ENCODE measurements at places on chromosomes 4 and X.

DNA sequence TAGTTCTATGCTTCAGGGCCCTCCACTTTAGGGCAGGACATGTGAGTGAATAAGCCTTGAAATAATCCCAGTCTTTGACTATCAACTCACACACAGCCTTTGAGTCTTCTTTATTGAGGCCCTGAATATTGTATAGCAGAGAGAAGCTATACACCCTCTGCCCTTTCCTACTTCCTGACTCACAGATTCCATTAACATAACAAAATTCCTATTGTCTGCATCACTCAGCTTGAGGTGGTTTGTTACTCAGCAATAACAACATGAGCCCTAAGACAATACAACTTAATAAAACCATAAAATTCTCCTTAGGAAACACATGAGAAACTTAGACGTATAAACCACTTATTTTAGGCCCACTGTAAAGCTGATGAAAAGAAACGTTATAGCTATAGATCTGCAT lies 680.3 kb upstream of the DIAPH2 start:
- DNase-seq: no peak

DNA sequence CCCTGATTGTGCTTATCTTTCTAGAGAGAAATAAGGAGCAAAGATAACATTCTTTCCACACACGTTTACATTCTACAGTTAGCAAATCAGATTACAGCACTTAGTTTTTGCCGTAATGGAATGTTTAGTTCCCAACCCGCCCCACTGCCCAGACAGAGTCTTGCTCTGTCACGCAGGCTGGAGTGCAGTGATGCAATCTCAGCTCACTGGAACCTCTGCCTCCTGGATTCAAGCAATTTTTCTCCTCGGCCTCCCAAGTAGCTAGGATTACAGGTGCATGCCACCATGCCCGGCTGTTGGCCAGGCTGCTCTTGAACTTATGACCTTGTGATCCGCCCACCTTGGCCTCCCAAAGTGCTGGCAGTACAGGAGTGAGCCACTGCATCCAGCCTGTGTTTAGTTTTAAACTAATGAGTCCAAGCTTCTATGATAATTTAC lies 8.4 kb upstream of the PRPS1 start:
- no peak for DNase-seq

GRCh38 chr4:43864616-43865146 lies 583.9 kb downstream of the KCTD8 start:
- no peak for DNase-seq

- DNase-seq: no peak
Observed at GRCh38 chr4:154517591-154517990, 26.0 kb upstream of the DCHS2 start.

- DNase-seq: no peak
Observed at GRCh38 chrX:40012039-40012867, 85.5 kb downstream of the BCOR start.

- no peak for DNase-seq
Observed at GRCh38 chr4:87505862-87506261, 23.3 kb downstream of the SPARCL1 start.

DNA sequence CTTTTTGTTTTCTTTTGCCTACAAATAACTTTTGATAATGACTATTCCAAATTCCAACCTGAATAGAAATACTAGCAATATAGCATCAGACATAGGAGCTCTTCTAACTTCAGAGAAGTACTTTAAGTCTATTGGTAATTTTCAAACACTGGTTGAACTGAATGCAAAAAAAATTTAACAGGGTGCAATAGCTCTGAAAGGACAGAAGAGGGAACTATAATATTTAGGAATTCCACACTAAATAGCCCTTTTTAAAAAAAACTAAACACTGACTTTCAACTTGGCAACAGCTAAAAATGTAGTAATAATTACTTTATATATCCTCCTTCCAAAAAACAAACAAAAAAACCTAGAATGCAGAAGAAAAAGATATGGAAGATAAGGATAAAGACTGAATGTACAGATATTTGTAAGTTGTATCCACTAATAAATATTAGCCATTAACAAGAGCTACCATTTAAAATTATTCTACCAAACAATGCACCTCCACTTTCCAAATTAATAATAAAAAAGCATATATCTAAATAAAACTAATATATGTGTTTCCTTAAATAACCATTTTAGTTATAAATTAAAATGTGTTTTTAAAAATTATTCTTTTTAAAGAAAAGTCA lies 81.4 kb downstream of the FBXW7 start:
- no peak for DNase-seq

DNA sequence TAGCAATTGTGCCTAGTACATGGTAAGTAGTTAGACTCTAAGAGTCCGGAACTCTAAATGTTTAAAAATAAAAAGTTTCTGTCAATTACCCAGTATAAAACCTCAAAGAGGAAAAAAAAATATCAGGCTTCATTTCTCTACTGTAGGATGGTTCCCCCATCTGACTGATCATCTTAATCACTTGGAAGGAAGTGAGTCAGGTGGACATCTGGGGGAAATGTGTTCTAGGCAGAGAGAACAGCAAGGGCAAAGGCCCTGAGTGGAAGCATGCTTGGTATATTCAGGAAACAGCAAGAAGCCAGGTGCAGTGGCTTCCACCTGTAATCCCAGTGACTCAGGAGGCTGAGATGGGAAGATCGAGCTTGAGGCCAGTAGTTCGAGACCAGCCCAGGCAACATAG lies 2.9 kb upstream of the EIF1AX start:
- DNase-seq: no peak

DNA sequence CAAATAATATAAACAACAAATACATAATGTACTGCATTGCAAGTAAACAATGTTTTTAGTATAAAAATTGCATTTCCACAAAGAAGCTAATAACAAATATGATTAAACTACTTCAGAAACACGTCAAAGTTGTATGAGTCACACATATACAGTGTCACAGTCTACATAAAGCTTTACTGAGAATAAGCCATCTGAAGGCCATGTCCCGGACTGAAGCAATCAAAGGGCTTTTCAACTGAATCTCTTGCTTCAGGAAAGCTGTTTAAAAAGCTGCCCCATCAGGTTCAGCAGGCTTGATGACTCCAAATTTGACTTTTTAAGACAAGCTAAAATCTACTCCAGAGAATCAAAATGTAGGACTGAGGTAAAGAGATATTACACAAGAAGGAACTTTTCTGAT lies 1476.8 kb downstream of the ADGRL3 start:
- DNase-seq: no peak

DNA sequence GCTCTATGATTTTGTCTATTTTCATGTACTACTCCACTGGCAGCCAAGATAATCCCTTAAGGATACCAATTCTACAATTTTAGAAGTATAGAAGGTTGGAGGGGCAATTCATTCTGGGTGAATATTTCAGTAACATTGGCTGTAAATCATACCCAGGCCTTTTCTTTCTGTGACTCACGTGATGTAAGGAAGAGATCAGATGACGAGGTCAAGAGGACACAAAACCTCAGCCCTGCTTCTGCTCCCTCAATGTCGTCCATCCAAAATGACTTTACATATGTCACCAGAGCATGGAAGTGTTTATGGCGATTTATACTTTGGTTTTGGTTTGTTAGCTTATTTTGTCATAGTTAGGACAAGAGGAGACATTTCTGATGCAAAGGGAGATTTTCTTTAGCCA lies 70.7 kb upstream of the SLC4A4 start:
- no peak for DNase-seq

GRCh38 chr4:184949020-184949419 lies 69.3 kb upstream of the HELT start:
- DNase-seq: no peak

- no peak for DNase-seq
Observed at GRCh38 chr4:126395664-126396063, 1080.9 kb downstream of the FAT4 start.

DNA sequence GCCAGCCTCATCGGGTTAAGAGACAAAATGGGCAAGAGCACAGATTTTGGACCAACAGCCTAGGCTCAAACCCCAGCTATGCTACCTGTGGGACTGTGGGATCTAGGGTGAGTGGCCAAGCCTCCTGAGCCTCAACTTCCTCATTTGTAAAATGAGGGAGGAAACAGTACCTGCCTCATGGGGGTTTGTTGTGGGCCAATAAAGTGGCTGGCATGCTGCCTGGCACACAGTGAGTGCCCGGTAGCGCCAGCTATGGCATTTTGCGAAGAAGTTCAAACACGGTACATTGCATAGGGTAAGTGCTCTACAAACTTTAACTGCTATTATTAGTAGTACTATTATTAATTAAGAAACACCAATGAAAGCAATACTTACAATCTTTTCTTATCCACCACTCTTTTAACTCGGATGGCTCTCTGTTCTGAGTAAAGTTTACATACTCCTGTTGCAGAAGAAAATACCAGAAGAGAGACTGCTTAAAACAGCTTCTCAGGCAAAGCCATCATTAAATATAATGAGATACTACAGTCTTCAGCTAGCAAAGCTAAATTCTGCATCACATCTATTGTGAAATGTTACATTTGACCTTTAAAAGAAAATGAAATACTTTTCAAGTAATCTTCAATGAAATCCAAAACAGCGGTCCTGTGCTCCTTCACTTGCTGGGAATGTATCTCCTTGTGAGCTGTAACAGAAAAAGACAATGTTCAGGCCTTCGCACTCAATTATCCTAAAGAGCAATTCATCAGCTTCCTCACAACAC lies 70.1 kb downstream of the NSG1 start:
- DNase-seq: no peak

DNA sequence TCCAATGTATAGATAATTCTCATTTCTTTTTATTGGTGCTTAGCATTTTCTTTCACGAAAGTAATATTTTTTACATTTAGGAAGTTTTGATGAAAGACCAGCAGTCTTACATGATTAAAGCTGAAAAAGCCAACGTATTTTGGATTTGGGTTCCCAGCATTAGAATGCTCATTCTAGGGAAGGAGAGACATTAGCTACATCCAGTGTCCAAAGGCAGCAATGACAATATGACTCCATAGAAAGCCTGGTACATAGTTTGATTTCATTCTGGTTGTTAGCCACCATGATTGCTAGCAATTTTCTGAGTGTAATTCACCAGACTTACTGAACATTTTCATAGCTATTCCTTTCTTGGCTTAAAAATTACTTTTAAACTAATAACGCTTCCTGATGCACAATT lies 1397.5 kb downstream of the PCDH7 start:
- DNase-seq: no peak

DNA sequence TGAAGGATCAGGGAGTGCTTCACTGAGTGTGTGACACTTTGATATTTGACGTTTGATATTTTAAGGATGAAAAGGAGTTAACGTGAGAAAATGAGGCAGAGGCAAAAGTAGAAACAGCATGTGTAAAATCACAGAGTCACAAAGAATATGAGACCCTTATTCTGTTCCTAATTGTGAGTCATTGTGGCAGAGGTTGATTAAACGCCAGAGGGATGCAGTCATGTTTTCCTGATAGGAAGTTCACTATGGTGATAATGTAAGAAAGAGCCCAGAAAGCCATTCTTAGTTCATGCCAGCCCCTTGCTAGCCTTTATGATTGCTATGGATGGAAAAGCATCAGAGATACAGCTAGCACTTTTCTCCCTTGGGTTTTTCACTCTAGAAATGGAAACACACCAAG lies 33.5 kb upstream of the IGSF1 start:
- DNase-seq: no peak

- DNase-seq: no peak
Observed at GRCh38 chrX:51024106-51024696, 113.7 kb downstream of the BMP15 start.

- DNase-seq: no peak
Observed at GRCh38 chr4:2424581-2424980, 5.8 kb downstream of the CFAP99 start.

- no peak for DNase-seq
Observed at GRCh38 chr4:28835501-28835900, 1884.7 kb upstream of the PCDH7 start.

DNA sequence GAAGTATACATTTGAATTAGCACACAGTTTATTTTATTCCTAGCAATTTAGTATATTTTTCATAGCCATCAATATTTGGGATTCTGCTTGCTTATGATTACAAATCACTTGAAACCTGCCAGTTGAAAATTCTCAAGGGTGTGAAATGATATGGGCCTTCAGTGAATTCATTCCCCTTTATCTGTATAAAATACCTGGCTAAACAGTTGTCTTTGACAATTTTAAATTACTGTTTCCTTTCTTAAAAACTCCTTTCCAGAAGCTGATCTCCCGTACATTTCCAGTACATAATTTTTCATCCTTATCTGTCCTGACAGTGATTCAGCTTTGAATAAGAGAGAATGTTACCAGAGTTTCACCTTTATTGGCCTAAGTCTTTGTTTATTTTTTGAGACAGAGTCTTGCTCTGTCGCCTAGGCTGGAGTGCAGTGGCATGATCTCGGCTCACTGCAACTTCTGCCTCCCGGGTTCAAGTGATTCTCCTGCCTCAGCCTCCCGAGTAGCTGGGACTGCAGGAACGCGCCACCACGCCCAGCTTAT lies 13.9 kb downstream of the ATP7A start:
- DNase-seq: no peak

DNA sequence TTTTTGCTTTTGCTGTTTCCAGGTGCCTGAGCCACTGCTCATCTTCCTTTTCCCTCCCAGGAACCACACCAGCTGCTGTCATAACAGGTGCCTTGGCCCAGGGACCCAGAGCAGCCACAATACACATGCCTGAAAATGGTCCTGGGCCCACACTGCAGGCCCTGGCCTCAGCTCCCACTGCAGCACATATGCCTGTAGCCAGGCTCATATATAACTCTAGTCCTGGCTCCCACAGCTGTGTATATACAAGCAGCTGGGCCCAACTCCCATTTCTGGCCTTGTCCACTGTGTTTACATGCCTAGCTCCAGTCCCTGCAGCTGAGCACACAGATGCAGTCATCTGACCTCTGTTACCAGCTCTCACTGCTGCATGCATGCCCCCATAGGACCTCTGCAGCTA lies 930.5 kb downstream of the ADGRL3 start:
- no peak for DNase-seq

- DNase-seq: no peak
Observed at GRCh38 chr4:101008503-101008902, 338.8 kb downstream of the PPP3CA start.

- no peak for DNase-seq
Observed at GRCh38 chr4:186628058-186628711, 72.8 kb upstream of the MTNR1A start.

DNA sequence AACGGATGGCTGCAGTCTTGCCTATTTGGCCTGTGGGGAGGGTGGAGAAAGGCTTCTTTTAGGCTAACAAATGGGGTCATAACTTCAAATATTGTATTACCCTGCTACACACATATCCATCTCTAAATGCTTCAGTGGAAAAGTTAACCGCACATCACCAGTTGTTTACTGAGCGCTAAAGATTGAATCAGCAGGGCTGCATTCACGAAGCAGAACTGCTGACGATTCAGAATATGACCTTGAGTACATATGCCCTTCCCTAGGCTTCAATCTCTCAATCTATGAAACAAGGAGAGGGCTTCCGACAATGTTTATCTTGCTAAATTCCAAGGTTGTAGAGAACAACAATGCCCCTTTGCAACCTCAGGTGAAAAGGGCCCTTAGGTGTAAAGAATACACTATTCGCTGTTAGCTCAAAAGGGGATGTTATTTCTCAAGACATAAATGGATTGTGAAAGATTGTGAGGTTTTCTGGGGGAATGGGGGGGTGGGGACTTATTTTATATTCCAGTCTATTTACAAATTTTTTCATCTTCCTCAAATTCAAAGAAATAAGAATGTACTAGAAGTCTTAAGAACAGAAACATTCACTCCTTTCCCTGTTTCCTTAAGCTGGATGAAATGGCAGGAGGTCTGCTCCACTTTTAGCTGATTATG lies 2.6 kb upstream of the ATP6AP2 start:
- no peak for DNase-seq

Data from putamen (tissue), 1 donor.